ENCODE measurements at places on chromosomes 6 and 20.

- DNase-seq: peak; percentile 35
Observed at GRCh38 chr6:150238336-150238741, 95.5 kb downstream of the PPP1R14C start.

- no peak for DNase-seq
Observed at GRCh38 chr20:61640131-61640870, 388.2 kb downstream of the CDH4 start.

GRCh38 chr6:133245422-133245903 lies 4.3 kb downstream of the EYA4 start:
- DNase-seq: no peak

- peak; percentile 38 for DNase-seq
Observed at GRCh38 chr6:150932996-150933395, 67.5 kb downstream of the MTHFD1L start.

DNA sequence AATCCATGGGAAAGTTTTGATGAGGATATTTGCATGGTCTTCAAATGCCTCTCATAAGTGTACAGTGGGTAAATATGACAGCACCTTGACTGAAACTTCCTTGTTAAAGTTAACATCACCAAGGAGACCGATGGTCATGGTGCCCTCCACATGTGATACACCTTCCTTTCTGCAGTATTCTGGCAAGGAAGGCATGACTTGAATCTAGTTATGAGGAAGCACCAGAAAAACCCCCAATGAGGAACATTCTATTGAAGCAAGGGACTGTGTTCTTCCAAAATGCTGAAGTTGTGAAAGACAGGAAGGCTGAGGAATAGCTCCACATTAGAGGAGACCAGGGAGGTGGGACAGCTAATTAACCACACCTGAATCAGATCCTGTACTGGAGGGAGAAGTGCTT lies 118.3 kb downstream of the SLC24A3 start:
- no peak for DNase-seq

DNA sequence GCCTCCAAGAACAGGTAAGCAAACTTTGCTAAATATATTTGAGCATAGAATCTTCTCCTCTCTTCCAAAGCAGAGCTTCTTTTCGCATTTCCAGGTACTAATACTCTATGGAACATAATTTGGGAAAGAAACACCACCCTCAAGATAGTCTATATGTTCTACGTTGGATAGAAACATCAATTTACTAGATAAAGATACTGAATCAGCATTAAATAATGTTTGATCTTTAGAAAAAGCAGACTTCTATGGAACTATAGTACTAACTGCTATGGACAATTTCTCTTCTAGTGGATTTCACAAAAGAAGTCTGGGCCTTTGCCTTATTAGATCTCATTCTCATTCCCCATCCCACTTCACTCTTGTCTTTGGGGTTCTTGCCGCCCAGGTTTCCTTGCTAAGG lies 103.0 kb downstream of the CDK19 start:
- DNase-seq: no peak
